Activated CD8-positive, alpha-beta memory T cell treated with anti-CD3 and anti-CD28 coated beads, Interleukin-2, amount 10 ng/mL, durations not matched to agents 7 days and 5 days (primary cell): ENCODE measurements at places on chromosomes 3 and 15. TPM values are rescaled to one million over a fixed set of nuclear protein-coding genes. Genes with fewer than 3 reads are reported as not detected.

The RHCG gene
- not detected for total RNA-seq

The PLS1 gene
- total RNA-seq: 4.5 TPM

The HESX1 gene
- total RNA-seq: 0.42 TPM

The SOX2 gene
- total RNA-seq: not detected

The FSD2 gene
- not detected for total RNA-seq

The UROC1 gene
- not detected for total RNA-seq

The AQP9 gene
- not detected for total RNA-seq

The LRRC49 gene
- 0.66 TPM for total RNA-seq

The ALDH1A2 gene
- total RNA-seq: 1.5 TPM

The PRRT3 gene
- 3.5 TPM for total RNA-seq

The MAN2A2 gene
- total RNA-seq: 174 TPM

The ARPP21 gene
- total RNA-seq: not detected

The RBSN gene
- 21.8 TPM for total RNA-seq
